ENCODE measurements at places on chromosomes 2 and 18.

- no peak for DNase-seq
Observed at GRCh38 chr2:10891390-10891789, 20.3 kb upstream of the KCNF1 start.

DNA sequence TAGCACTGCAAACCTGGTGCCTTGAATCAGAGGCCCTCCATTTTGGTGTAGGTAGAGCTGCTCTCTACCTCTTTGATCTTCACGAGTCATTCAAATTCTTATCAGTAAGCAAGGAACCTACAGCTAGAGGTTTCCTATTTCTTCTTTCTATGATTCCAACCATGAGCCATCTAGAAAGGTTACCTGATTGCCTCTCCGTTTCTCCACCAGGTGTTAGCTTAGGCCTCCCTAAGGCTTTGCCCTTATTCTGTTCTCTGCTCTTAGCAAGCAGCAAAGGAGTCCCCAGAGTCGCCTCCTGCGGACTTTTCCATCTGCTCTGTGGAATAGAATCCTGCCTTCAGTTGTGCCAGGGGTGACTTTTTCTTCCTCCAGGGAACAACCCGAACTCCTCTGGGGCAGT is 173.6 kb downstream of the GRB14 start:
- no peak for DNase-seq

- no peak for DNase-seq
Observed at GRCh38 chr18:41165625-41166024, 789.4 kb upstream of the PIK3C3 start.

- DNase-seq = no peak
Observed at GRCh38 chr2:128841803-128842202, 523.1 kb upstream of the HS6ST1 start.

- no peak for DNase-seq
Observed at GRCh38 chr2:4662161-4662779, 958.9 kb downstream of the DCDC2C start.

DNA sequence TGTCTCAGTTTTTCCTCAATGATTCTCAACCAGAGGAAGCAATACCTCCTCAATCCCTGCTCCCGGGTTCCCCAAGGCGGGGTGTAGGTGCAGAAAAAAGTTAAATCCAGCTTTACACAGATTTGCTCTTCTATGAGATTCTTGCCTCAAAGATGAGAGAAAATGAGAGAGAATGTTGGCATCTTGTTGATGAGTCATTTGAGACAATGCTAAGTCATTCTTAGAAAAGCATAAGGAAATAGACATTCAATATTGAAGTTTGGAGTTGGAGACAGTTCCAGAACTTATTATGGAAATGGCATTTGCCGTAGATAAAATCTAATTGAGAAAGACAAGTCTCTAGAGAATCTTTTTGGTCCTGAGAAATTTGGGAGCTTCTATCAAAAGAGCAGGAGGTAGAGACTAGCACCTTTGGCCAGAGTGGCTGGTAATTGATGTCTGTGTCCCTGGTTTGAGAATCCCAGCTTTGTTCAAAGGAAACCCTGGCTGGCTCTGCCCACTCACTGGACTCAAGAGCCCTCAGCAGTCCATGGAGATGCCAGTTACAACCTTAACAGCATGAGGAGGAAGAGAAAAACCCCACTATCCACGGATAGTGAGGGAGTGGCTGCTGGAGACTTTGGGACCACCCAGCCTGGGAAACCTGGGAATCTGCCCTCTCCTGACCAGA is 181.2 kb downstream of the FAM124B start:
- no peak for DNase-seq

DNA sequence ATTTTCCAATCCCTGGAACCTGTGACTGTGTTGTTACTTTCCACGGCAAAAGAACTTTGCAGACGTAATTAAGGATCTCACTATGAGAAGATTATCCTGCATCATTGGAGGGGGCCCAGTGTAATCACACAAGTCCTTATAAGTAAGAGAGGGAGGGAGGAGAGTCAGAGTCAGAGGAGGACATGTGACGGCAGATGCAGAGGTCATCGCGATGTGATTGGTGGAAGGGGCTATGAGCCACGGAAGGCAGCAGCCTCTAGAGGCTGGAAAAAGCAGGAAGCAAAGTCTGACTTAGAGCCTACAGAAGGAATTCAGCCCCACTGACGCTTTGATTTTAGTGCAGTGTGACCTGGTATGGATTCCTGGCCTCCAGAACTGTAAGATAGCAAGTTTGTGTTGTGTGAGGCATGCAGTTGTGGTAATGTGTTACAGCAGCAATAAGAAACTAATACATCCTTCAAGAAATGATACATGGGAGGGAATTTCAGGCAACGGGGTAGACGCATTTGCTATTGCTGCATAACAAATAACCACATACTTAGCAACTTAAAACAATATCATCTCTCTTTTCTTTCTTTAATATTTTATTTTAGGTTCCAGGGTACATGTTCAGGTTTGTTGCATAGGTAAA is 112.7 kb upstream of the SERPINE2 start:
- DNase-seq = no peak

- no peak for DNase-seq
Observed at GRCh38 chr2:216110620-216111019, 1.5 kb downstream of the XRCC5 start.

DNA sequence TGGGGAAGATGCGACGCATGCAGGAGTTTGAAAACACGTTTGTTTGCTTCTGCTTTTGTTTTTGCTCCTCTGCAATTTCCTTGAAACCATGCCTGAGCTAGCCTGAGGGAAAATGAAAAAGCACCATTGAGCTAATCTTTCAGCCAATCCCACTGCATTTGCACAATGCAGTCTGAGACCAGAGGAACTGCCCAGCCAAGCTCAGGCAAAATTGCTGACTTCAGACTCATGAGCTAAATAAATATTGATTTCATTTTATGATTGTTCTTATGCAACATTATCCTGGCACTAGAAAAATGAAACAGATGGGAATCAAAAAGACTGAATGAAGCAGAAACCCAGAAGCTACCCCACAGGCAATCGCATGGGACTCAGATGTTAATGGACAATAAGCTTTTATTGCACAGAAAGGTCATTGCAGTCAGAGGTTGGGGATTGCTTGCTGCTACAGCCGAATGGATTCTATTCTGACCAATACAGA is 37.0 kb downstream of the TPRKB start:
- no peak for DNase-seq

DNA sequence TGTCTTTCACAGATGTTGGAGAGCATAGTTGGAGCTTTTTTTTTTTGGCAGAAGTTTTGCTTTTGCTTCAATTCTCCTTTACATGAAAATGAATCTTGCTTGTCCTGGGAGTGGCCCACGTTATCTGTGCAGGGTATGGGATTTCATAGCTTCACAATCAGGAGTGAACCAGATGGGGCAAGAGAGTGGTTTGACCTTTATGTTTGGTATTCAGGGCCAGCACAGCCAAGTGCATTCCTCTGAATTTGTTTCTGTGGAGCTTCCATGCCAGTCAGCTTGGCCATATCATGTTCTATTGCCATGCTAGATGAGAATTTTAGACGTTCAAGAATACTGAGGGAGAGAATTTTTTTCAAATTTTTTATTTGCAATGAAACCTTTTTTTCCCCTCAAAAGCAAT is 116.6 kb downstream of the PRPF40A start:
- no peak for DNase-seq

GRCh38 chr2:201406077-201406662 is 45.1 kb downstream of the TRAK2 start:
- no peak for DNase-seq

GRCh38 chr2:59892398-59892797 is 661.1 kb downstream of the BCL11A start:
- DNase-seq = no peak

DNA sequence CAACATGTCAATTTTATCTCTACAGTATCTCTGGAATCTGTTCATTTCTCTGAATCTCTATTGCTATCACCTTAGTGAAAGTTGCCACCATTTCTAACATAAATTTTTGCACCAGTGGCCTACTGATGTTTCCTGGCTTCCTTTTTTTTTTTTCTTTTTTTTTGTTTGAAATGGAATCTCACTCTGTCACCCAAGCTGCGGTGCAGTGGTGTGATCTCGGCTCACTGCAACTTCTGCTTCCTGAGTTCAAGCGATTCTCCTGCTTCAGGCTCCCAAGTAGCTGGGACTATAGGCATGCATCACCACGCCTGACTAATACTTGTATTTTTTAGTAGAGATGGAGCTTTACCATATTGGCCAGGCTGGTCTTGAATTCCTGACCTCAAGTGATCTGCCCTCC is 35.1 kb downstream of the KCNJ13 start:
- no peak for DNase-seq

DNA sequence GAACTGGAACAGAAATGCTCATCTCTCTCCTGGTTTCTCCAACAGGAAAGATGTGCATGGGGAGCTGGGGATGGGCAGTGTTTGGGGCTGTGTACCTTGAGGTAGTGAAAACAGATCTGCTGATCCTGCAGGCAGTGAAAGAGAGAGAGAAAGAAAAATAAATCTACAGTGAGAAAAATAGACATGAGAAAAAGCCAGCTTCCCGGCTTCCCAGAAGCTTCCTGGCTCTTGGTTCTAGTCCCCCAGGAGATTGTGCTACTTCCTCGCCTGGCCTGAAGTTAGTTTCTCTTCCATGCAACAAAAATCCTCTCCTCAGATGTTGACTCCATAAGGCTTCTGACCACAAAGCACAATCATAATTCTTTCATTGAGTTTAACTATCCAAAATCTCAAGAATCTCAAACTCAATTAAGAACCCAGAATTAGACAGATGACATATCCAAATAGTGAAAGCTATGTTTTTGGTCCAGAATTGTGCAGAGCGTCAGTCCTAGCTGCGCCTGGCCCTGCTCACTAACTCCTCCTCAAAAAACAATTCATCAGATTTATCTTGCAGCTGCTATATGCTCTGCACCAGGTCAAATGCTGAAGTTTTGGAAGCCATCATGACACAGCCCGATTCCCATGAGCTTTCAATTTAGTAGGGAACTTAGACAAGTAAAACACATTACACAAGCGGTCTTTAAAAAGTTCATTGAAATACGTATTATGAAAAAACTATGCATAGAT is 20.1 kb upstream of the NAB1 start:
- no peak for DNase-seq

DNA sequence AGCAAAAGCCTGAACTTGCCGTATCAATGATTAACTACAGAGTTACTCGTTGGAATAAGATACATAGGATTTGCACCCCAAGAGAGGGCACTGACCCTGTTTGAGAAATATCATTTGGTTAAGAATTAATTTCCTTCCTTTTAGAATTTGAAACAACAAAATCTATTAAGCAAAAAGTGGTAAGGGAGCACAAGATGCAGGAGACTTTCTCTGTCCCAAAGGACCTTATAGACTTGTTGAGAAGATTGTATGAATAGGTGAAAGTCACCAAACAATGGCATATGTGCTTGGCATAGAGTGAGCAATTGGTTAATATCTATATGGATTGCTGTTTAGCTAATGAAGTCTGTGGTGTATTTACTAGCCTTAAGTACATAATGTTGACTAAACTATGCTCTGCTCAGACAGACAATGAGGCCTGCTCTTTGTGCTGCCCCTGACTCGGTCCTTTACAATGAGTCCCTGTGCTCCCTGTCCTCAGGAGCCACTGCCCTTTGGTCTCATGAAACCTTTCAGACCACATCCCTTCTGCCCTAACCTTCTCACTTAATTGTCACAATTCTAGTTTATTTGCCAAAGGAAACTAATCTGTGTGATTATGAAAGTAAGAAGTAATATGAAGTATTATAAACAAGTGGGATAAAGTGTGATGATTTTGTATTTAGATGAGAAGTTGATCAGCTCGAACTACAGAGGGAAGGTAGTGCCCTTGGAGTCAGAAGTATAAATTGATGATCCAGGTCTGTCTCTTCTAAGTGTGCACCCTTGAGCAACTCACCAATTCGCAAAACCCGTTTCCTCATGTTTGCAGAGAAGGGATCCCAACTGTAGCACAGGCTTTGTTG is 21.2 kb upstream of the HNMT start:
- no peak for DNase-seq

Measured in hypothalamus (tissue), 51 donors.